ENCODE measurements at places on chromosomes 11 and 22.

GRCh38 chr11:1153951-1154493 is 3.7 kb upstream of the MUC5AC start:
- DNase-seq: peak; percentile 7

DNA sequence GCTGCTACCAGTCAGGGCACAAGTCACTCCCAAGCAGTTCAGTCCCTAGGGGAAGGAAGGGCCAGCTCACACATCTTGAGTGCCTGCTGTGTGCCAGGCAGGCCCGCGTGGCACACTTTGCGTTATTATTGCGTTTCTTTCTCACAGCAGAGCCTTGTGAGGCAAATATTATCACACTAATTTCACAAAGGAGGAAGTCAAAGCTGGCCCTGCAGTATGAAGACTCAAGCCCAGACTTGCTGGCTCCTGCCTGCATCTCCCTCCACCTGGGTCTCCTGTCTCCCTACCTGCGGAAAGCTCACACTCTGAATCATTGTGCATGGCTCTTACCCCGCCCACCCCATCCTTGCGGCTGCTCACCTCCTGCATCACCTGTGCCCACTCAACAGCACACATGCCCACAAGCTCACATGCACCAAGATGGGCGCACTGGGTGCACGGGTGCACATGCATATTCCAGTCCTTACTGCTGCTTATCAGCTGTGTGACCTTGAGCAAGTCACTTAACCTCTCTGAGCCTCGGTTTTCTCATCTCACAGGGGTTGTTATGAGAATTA is 31.7 kb upstream of the P2RY2 start:
- no peak for DNase-seq

- DNase-seq: no peak
Measured at GRCh38 chr11:22807855-22808570, 21.6 kb downstream of the SVIP start.

DNA sequence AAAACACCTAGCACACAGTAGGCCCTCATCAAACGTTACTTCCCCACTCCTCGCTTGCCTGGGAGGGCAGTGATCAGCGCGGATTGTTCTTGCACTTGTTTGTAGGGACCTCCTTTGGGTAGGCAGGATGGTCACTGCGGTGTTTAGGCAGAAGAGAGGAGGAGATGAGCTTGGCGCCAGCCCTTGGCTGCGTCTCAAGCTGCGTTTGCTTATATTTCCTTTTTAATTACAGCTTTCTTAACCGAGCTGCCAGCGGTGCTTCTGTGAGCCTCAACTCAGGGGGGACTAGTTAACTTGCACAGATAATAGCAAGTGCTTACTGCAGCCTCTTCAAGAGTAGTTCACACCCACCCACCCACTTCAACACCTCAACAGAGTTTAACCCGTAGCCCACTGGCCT is 15.1 kb downstream of the IFT27 start:
- no peak for DNase-seq

DNA sequence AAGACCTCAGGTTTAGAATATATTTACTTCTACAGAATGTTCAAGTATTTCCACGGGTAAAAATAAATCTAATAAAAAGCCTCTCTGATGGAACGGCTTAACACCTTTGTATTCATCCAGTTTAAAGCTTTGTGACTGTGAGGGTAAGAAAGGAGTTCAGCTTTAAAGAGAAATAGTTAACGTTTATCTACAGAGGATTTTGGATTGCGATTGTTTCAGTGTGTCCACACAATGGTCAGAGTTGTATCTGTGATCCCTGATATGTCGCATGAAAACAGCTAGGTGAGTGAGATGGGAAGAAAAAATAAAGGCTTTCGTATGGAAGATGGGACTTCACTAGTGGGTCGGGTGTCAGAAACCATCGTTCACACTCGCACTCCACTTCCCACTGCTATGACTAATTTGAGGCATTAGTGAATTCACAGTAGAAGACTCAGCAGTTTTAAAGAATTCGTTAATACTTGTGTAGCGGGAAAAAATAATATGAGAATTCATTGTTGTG is 1.6 kb downstream of the APLP2 start:
- no peak for DNase-seq

DNA sequence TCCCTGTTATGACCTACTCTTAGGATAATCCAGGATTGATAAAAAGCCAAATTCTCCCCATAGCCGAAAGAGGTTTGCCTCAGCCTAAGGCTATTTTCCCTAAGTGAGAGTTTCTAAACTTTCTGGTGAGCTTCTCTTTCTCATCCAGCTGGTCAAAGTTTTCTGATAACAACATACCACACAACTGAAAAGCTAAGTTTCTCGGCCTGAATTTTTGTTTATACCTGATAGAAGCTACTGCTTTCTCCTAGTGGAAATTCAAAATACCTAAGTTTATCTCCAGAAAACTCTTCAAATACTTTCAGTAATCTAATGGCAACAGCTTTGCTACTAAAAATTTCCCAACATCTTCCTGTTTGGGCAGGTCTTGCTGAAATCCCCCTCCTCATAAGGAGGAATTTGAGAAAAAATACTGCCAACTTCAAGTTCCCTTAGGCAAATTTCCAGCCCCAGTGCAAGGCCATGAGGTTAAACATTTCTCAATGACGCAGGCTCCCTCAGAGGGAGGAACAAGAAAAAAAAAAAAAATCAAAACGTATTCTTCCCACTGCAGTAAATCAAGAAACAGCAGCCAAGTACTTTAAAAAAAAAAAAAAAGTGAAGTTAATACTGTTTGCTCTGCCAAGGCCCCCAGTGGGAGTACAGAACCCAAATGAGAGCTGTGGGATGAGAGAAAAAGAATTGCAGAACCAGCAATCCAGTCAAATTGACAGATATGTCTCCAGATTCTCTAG is 127.0 kb downstream of the MRTFA start:
- no peak for DNase-seq

- DNase-seq: no peak
Measured at GRCh38 chr22:47645450-47645914, 883.0 kb downstream of the TBC1D22A start.
